ENCODE measurements at places on chromosomes 1 and 21. TPM values are rescaled to one million over a fixed set of nuclear protein-coding genes. Genes with fewer than 3 reads are reported as not detected.

Gene FCGR2B
- not detected for total RNA-seq

Gene ATP6V1G3
- total RNA-seq: not detected

GRCh38 chr1:171457412-171457811 lies 27.9 kb upstream of the PRRC2C start:
- H3K4me1 ChIP-seq: no peaks in the 10 kb centered on the region
- H3K36me3 ChIP-seq: no peaks in the 10 kb centered on the region
- H3K4me3 ChIP-seq: no peak overlapping the region
- H3K27me3 ChIP-seq: no peaks in the 10 kb centered on the region
- H3K27ac ChIP-seq: no peak overlapping the region

DNA sequence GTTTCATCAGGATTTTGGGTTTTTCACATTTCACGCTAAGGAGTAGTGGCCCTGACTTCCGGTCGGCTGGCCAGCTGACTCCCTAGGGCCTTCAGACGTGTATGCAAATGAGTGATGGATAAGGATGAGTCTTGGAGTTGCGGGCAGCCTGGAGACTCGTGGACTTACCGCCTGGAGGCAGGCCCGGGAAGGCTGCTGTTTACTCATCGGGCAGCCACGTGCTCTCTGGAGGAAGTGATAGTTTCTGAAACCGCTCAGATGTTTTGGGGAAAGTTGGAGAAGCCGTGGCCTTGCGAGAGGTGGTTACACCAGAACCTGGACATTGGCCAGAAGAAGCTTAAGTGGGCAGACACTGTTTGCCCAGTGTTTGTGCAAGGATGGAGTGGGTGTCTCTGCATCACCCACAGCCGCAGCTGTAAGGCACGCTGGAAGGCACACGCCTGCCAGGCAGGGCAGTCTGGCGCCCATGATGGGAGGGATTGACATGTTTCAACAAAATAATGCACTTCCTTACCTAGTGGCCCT lies 23.1 kb upstream of the TNFRSF1B start:
- DNase-seq: no peak
- no peak overlapping the region for H3K27ac ChIP-seq
- H3K36me3 ChIP-seq: no peaks in the 10 kb centered on the region
- no peak overlapping the region for H3K4me3 ChIP-seq
- H3K27me3 ChIP-seq: no peaks in the 10 kb centered on the region

GRCh38 chr21:37445228-37445627 lies 78.7 kb downstream of the DYRK1A start:
- no peaks in the 10 kb centered on the region for H3K36me3 ChIP-seq
- DNase-seq: no peak
- H3K4me1 ChIP-seq: peaks cover 30% of the 10 kb centered on the region
- no peaks in the 10 kb centered on the region for H3K27me3 ChIP-seq
- H3K27ac ChIP-seq: no peak overlapping the region

GRCh38 chr1:208089149-208089548 lies 155.0 kb downstream of the PLXNA2 start:
- DNase-seq: no peak
- no peak overlapping the region for H3K4me3 ChIP-seq

GRCh38 chr1:56758135-56758534 lies 61.1 kb downstream of the FYB2 start:
- H3K4me3 ChIP-seq: no peak overlapping the region
- H3K4me1 ChIP-seq: no peaks in the 10 kb centered on the region

- H3K27me3 ChIP-seq: peaks cover 3% of the 10 kb centered on the region
- no peaks in the 10 kb centered on the region for H3K36me3 ChIP-seq
- H3K4me1 ChIP-seq: peaks cover 5% of the 10 kb centered on the region
- peak; percentile 26 for DNase-seq
- no peak overlapping the region for H3K27ac ChIP-seq
Measured at GRCh38 chr1:20271498-20272400, 18.9 kb upstream of the VWA5B1 start.

DNA sequence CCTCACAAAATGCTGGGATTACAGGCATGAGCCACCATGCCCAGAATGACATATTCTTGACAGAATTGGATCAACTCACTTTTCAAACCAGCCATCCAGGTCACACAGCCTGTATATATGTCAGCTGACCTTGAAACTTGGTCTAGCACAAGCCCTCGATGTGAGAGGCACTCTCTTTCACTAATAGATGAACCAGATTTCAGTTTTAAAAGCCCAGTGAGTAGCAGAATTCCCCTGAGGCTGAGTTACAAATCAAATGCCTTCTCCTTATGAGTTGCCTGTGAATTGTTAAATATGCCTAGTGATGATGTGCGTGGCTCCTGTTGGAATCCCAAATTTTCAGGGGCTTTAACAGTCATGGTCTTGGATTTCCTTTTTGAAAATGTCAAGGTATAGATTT lies 88.7 kb downstream of the CD247 start:
- no peak overlapping the region for H3K27ac ChIP-seq
- H3K4me3 ChIP-seq: no peak overlapping the region
- peaks cover 47% of the 10 kb centered on the region for H3K4me1 ChIP-seq
- no peaks in the 10 kb centered on the region for H3K36me3 ChIP-seq
- no peaks in the 10 kb centered on the region for H3K27me3 ChIP-seq

- no peak overlapping the region for H3K4me3 ChIP-seq
- no peak overlapping the region for H3K27ac ChIP-seq
- peaks cover 7% of the 10 kb centered on the region for H3K4me1 ChIP-seq
- no peaks in the 10 kb centered on the region for H3K36me3 ChIP-seq
- DNase-seq: peak; percentile 49
Measured at GRCh38 chr1:226201029-226201593, 14.6 kb upstream of the ACBD3 start.

DNA sequence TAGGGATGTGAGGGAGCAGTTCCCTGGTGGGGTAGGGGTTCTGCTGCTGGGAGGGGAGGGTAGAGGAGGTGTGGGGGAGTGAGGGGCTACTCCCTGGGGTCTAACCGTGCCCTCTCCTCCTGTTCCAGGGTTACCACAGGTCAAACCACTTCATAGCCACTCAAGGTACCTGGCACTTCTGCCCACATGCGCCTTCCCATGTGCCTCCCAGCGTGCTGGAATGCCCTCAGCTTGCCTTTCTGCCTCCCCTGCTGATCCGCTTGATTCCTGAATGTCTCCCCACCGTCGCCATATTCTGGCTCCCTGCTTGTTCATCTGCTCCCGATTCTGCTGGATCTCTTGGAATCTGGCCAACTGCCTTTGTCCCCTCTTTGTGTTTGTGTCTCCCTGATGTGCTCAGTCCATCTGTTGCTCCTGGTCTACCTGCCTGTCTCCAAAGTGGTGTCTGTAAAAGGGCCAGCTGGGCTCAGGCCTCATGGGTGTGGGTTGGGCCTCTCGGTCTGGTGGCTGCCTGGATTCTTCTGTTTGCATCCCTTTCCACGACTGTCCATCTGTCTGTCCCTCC lies 74.4 kb downstream of the PTPRU start:
- no peak overlapping the region for H3K27ac ChIP-seq
- DNase-seq: no peak
- no peaks in the 10 kb centered on the region for H3K36me3 ChIP-seq
- no peaks in the 10 kb centered on the region for H3K4me1 ChIP-seq
- H3K27me3 ChIP-seq: no peaks in the 10 kb centered on the region

- no peaks in the 10 kb centered on the region for H3K36me3 ChIP-seq
- DNase-seq: no peak
- peaks cover 10% of the 10 kb centered on the region for H3K27me3 ChIP-seq
- H3K4me1 ChIP-seq: peaks cover 13% of the 10 kb centered on the region
- H3K27ac ChIP-seq: no peak overlapping the region
- no peak overlapping the region for H3K4me3 ChIP-seq
Measured at GRCh38 chr1:230287674-230288315, 138.3 kb downstream of the PGBD5 start.

All from neural progenitor cell (in vitro differentiated cells).